ENCODE measurements at places on chromosomes 12 and 14. TPM values are rescaled to one million over a fixed set of nuclear protein-coding genes. Genes with fewer than 3 reads are reported as not detected.

Gene ENDOU
- not detected for total RNA-seq

Gene TAS2R42
- total RNA-seq, result not detected

Gene PRORP
- total RNA-seq, result 30.4 TPM

Gene VPS29
- total RNA-seq, result 118 TPM

Gene TMEM63C
- 21.6 TPM for total RNA-seq

Gene C14orf39
- total RNA-seq, result not detected

Gene C14orf132
- total RNA-seq, result 66.4 TPM

All from parietal lobe (tissue), 2 donors.